IPS DF 6.9 (cell line): ENCODE measurements at places on chromosomes 11 and 22.

DNA sequence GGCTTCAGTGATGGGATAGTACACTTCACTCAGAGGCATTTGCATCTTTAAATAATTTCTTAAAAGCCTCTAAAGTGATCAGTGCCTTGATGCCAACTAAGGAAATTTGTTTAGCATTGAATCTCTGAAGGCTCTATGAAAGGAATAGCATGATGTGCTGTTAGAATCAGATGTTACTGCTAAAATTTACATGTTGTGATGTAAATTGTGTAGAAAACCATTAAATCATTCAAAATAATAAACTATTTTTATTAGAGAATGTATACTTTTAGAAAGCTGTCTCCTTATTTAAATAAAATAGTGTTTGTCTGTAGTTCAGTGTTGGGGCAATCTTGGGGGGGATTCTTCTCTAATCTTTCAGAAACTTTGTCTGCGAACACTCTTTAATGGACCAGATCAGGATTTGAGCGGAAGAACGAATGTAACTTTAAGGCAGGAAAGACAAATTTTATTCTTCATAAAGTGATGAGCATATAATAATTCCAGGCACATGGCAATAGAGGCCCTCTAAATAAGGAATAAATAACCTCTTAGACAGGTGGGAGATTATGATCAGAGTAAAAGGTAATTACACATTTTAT is 4.6 kb downstream of the MALAT1 start:
- no peak overlapping the region for H3K27ac ChIP-seq
- peaks cover 26% of the 10 kb centered on the region; the same call in 1 of the 2 replicates for H3K36me3 ChIP-seq
- no peaks in the 10 kb centered on the region for H3K4me1 ChIP-seq
- no peak for DNase-seq
- peak overlapping the region; percentile 48; the same call in 1 of the 2 replicates for H3K4me3 ChIP-seq
- H3K27me3 ChIP-seq, result no peaks in the 10 kb centered on the region

GRCh38 chr11:76736266-76736665 is 46.9 kb upstream of the TSKU start:
- peaks cover 5% of the 10 kb centered on the region; the same call in 1 of the 2 replicates for H3K4me1 ChIP-seq
- no peak overlapping the region for H3K27ac ChIP-seq
- no peak for DNase-seq
- no peaks in the 10 kb centered on the region for H3K27me3 ChIP-seq
- H3K36me3 ChIP-seq, result no peaks in the 10 kb centered on the region

DNA sequence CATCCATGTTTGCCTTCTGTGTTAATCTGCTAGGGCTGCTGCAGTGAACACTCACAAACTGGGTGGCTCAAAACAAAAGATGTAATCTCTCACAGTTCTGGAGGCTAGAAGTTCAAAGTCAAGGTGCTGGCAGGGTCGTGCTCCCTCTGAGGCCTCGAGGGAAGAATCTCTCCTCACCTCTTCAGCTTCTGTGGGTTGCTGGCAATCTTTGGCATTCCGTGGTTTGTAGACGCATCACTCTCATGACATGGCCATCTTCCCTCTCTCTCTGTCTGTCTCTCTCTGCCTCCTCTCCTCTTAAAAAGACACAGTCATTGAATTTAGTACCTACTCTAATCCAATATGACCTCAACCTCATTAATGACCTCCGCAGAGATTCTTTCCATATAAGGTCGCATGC is 78.8 kb downstream of the TSPAN18 start:
- DNase-seq, result no peak
- no peak overlapping the region for H3K4me3 ChIP-seq
- H3K36me3 ChIP-seq, result no peaks in the 10 kb centered on the region
- H3K27ac ChIP-seq, result no peak overlapping the region
- no peaks in the 10 kb centered on the region for H3K27me3 ChIP-seq

GRCh38 chr11:70167723-70168404 is 35.2 kb upstream of the FADD start:
- H3K27ac ChIP-seq, result no peak overlapping the region
- H3K27me3 ChIP-seq, result no peaks in the 10 kb centered on the region
- H3K36me3 ChIP-seq, result no peaks in the 10 kb centered on the region
- DNase-seq, result no peak
- no peak overlapping the region for H3K4me3 ChIP-seq

GRCh38 chr22:39374801-39375200 is 24.8 kb upstream of the TAB1 start:
- DNase-seq, result no peak
- H3K27me3 ChIP-seq, result no peaks in the 10 kb centered on the region
- no peak overlapping the region for H3K4me3 ChIP-seq
- H3K27ac ChIP-seq, result no peak overlapping the region
- no peaks in the 10 kb centered on the region for H3K36me3 ChIP-seq

- H3K27me3 ChIP-seq, result no peaks in the 10 kb centered on the region; the same call in 1 of the 2 replicates
- DNase-seq, result no peak
- H3K4me3 ChIP-seq, result no peak overlapping the region
- H3K4me1 ChIP-seq, result 0 out of 2 replicates have a peak, but pooled peaks cover 4% of the 10 kb centered on the region
- H3K36me3 ChIP-seq, result no peaks in the 10 kb centered on the region
- H3K27ac ChIP-seq, result no peak overlapping the region
These were observed 2.4 kb downstream of the GRK3 start for GRCh38 chr22:25566898-25567235.

GRCh38 chr11:102289592-102289991 is 27.7 kb upstream of the BIRC3 start:
- no peaks in the 10 kb centered on the region for H3K36me3 ChIP-seq
- no peak overlapping the region for H3K4me3 ChIP-seq
- no peaks in the 10 kb centered on the region for H3K27me3 ChIP-seq
- no peak overlapping the region for H3K27ac ChIP-seq
- DNase-seq, result no peak

- no peaks in the 10 kb centered on the region for H3K36me3 ChIP-seq
- peaks cover 15% of the 10 kb centered on the region for H3K4me1 ChIP-seq
- no peak overlapping the region for H3K27ac ChIP-seq
- no peak for DNase-seq
- no peak overlapping the region for H3K4me3 ChIP-seq
- H3K27me3 ChIP-seq, result no peaks in the 10 kb centered on the region
These were observed 9.2 kb downstream of the FBLN1 start for GRCh38 chr22:45511847-45512261.

DNA sequence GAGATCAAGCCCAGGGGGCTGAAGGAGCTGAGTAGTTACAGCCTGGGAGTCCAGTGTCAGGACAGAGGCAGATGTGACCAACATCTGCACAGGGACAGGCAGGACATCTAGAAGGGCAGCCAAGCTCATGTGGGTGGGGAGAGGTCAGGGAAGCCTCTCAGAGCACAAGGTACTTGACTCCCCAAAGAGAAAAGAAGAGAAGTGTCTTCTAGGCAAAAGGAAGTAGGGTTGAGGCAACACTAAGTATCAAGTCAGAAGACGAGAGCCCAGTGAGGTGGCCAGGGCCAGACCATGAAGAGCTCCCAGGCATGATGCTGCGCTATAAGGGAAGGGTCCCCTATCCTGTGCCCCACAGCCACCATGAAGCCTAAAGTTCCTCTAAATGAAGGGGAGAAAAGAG is 21.5 kb downstream of the RPL27A start:
- H3K4me3 ChIP-seq, result no peak overlapping the region
- DNase-seq, result no peak
- no peaks in the 10 kb centered on the region for H3K27me3 ChIP-seq
- H3K36me3 ChIP-seq, result no peaks in the 10 kb centered on the region

DNA sequence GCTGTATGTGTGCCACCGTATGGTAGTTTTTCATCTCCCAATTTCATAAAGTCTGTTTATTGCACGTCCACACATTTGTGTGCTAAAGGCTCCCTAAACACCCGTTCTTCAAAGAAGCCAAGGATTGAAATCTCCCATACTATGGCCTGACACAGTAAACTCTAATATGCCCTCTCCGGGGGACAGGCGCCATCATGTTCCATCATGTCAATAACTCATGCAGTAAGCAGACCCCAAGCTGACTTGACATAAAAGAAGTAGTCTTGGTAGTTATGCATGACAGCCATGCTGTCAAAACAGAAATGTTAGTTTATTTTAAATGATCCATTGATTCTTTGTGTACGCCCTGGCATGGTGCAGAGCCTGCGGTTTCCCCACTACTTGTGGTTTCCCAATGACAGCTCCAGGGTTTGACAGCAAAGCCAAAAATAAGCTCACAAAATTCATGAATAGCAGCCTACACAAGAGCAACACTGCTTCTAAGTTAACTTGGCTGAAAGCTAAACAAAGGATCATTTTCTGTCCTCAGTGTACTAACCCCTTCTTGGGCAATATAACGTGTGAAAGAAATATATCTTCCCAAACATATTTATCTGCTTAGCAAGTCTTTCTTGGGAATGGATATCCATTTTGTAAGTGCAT is 56.5 kb upstream of the CABP7 start:
- DNase-seq, result no peak
- no peaks in the 10 kb centered on the region for H3K27me3 ChIP-seq
- H3K27ac ChIP-seq, result no peak overlapping the region
- H3K4me3 ChIP-seq, result no peak overlapping the region
- 0 out of 2 replicates have a peak, but pooled peaks cover 2% of the 10 kb centered on the region for H3K36me3 ChIP-seq

DNA sequence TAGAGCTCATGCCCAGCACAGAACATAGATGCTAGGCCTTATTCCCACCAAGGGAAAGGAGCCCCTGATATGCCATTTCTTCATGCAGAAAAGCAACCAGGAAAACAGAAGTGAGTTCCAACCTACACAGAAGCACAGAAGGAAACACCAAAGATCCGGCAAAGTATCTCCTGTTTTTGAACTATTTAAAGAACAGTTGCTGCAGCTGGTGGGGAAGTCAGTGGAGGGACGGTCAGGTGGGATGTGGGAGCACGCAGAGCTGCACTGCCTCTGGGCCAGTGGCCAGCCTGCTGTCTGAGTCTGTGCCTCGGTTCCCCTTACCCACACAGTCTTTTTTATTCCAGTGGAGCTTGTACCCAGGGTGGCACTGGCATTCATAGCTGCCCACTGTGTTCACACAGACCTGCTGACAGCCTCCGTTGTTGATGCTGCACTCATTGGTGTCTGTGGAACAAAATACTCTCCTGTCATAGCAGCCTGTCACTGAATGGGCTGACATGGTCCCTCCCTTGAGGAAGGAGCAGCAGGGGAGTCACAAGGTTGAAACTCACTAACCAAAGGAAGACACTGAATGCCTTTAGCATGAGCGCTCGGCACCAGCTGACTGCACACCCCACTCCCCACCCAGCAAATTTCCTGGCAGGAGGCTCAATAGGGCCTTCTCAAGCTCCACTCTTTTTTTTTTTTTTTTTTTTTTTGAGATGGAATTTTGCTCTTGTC is 37.9 kb downstream of the SCUBE2 start:
- DNase-seq, result no peak
- H3K27me3 ChIP-seq, result no peaks in the 10 kb centered on the region; the same call in 1 of the 2 replicates
- H3K36me3 ChIP-seq, result no peaks in the 10 kb centered on the region
- H3K27ac ChIP-seq, result no peak overlapping the region
- no peak overlapping the region for H3K4me3 ChIP-seq

DNA sequence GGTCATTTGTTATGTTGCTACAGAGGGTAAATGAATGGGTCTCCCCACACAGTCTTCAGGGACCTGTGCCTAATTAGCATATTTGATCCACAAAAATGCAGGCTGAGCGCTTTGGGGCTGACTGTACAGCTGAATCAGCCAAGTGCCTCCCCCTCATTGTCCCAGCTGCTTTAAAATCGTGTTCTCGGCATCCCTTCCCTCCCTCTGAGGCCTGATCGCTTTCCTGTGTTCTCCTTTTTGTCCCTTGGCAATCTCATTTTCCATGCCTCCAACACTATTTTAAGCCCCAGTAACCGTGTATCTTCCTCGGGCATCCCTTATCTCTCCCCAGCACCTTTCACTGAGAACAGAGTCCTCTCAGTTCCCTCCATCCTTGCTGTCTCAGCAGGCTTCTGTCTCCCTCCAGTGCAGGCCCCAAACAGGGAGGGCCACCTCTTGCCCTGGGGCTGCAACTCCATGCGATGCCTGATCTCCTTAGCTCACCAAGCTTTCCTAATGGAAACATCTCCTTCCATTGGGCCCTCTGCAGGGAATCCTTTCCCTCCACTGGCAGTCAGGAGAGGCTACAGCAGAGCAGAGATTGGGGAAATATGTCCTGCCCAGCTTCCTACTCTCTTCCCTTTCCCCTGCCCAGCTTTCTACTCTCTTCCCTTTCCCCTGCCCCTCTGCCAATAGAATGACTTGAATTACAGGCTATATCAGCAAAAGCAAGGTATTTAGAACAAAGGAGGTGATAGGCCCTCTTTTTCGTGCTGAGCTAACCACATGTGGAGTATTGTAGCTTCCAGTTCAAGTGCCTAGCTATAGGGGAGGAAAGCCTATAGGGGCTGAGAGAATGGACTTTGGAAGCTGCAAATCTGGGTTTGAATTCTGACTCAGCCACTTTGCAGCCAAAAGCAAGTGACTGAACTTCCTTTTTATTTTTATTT is 13.8 kb downstream of the UQCR10 start:
- no peak overlapping the region for H3K27ac ChIP-seq
- DNase-seq, result no peak
- no peaks in the 10 kb centered on the region for H3K27me3 ChIP-seq
- H3K4me3 ChIP-seq, result no peak overlapping the region

DNA sequence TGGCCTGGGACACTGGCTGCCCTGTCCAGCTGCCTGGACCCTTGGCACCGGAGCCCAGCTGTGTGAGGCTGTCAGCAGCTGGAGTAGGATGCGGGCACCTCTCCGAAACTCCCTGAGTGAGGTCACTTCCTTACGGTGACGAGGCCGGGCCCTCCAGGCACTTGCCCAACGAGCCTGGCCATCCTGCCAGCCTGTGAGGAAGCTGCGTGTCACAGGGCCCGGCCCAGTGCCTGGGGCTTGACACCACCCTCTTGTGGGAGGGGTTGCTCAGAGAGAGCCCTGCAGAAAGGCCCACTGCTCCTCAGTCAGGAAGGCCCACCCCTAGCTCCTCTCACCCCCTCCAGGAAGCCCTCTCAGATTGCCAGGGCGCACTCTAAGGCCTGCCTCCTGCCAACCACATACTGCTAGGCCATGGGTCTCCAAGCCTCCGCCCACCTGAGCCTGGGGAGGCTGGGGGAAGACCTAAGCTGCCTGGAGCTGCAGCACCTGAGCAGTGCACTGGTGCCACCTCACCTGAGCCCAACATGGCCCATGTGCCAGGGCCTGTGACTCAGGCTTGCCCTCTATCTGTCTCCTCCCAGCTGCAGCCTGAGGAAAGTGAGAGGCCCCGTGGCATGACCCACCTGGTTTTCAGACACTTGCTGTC is 4.3 kb upstream of the PHLDA2 start:
- peaks cover 3% of the 10 kb centered on the region; the same call in 1 of the 2 replicates for H3K4me1 ChIP-seq
- H3K36me3 ChIP-seq, result peaks cover 4% of the 10 kb centered on the region; the same call in 1 of the 2 replicates
- no peak overlapping the region for H3K27ac ChIP-seq
- no peak for DNase-seq

- no peaks in the 10 kb centered on the region for H3K27me3 ChIP-seq
- no peak for DNase-seq
- H3K4me1 ChIP-seq, result no peaks in the 10 kb centered on the region
- peaks cover 24% of the 10 kb centered on the region; the same call in 1 of the 2 replicates for H3K36me3 ChIP-seq
- no peak overlapping the region for H3K27ac ChIP-seq
- no peak overlapping the region for H3K4me3 ChIP-seq
These were observed 4.7 kb downstream of the EIF1AD start for GRCh38 chr11:65997286-65997685.
